ENCODE measurements at places on chromosomes 7 and 10. TPM values are rescaled to one million over a fixed set of nuclear protein-coding genes. Genes with fewer than 3 reads are reported as not detected.

DNA sequence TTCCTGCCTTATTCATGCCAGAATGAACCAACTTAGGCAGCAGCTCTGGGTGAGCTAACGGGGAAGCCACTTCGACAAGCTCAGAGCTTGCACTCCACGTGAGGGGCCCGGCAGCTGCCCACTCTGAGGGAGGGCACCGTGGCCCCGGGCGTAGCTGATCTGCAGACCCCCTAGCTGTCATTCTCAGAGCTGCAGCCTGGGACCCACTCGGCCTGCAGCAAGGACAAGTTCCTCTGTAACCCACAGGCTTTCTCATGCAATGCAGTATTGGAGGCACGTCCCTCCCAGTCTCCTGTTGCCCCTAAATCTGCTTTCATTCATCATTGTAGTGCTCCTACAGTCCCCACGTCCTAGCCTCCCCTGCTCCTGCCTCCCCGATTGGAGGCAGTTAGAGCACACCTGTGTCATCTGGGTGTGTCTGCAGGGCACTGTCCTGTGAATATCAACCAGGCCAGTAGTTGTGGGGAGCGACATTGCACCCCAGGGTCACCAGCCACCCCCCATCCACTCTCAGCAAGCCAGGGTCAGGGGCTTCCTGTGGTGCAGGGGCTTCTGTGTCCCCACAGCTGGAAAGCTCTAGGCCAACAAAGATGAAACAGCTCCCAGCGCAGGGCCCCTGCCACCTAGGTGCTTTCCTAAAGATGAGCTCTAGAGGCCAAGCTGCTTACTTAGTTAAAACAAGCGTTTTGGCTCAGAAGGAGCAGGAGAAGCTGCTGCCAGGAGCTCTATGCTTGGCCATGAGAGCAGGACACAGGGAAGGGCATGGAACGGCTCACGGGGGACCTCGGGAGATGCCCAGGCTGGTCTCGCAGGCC lies 333.6 kb downstream of the ADARB2 start:
- no peak for DNase-seq

DNA sequence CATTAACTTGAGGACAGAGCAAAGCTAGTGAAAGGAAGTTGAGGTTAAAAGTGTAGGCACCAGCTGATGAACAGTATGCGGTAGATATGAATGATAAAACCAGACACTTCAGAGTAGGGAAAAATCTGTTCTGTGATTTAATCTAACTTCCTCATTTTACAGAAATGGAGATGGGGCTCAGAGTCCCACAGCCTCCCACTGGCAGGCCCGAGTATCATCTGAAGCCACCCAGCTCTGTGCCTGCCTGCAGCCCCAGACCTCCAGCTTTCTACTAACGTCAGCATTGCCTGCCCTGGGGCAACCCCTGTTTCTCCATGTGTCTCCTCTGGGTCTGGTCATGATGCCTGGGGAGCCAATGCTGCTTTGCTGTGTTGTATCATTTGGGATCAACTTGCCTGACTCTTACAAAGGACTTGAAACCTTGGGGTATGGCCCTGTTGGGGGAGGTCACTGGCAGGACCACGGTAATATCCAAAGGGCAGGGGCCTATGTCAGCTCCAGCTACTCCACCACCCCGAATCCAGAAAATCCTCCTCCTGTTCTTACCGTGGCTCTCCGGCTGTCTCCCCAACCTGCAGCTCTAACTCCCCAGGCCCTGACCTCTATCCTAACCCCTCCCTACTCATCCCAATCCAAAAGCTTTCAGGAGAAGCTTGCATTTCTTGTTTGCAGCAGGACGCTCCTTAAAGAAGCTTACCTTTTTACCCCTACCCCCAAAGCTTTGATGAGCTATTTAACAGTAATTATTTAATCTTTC lies 56.2 kb upstream of the NPY start:
- DNase-seq = no peak

DNA sequence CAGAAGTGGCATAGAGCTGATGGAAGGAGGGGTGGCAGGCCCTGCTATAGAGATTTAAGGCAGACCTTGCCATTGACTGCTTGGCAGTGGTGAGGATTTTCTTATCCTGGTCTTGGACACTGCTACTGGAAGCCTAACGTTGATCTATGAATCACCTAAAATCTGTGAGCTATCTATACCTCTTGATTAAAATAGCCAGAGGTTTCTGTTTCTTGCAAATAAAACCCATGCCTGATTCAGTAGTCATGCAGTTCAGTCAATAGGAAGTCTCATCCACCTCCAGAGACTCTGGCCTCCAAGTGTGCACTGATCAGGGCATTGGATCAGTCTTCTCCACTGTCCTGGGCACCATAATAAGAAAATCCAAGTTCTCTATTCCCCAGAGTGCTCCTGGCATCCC lies 286.5 kb downstream of the PTEN start:
- no peak for DNase-seq

DNA sequence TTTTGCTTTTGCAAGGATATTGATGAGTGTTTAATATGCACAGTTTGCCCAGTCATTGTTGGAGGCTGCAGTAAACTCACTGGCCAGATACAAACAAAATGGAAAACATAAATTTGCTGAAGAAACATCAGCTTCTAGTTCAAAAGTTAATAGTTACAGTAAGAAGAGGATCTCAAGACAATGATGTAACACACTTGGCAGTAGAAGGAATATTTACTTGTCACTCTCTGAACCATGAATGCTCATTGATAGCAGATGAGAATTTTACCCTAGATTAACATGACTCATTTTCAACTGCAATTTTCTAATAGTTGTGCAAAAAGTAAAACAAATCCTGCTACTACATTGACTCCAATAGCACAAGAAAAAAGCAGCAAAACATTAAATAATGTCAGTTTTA lies 47.7 kb downstream of the VWC2 start:
- DNase-seq = no peak

DNA sequence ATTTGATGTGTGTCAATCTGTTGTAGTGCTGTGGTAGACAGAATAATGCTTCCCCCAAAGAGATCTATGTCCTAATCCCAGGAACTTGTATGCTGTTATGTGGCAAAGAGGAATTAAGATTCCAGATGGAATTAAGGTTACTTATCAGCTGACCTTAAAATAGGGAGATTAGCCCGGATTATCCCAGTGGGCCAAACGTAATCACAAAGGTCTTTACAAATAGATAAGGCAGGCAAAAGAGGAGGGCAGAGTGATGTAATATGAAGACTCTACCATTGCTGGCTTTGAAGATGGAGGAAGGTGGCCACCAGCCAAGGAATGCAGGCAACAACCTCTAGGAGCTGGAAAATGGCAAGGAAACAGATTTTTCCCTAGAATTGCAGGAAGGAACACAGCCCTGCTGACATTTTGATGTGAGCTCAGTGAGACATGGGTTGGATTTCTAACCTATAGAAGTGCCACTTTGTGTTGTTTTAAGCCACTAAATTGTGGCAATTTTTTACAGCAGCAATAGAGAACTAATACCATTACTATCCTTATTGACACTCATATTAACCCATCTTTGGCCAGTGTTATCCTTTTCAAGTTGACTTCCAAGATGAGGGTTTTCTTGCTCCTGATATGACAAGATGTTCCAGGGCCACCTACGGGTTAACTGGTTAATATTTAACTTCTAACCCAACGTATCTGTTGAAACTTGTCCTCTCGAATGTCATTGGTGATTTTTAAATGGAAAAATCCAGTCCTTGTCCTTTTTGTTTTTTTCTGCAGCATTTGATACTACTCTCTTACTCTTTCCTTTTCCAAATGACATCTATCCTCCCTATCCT lies 29.3 kb downstream of the CYCS start:
- no peak for DNase-seq

DNA sequence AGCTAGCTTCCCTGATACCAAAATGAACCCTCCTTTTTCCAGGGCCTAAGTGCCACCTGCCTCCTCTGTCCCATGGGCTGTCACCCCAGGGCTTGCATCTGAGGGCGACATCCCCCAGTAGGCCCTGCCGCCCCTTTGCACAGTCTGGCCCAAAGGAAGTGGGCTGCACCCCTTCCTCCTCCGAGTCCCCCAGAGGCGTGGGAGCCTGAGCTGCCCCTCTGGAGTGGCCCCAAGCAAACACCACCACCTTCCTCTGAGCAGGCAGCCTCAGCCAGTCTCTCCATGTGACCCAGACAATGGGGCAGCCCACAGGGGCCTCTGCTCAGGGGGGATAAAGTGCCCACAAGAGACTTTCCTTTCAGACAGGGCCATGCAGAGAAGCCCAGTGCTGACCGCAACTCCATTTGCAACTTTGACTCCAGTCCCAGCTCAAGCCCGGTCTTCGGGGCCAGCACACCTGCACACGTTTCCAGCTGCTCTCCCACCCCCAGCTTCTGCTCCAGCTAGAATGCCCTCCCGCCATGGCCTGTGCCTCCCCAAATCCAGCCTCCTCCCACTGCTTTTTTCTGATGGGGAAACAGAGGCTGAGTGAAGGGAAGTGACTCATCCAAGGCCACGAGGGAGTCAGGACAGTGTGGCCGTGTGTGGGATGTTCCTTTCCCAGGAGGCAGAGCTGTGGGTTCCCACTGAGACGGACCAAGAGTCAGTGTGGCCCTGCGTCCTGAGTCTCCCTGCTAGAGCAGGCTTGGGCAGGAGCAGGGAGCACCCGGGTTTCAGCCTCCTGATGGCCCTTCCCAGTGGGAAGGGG lies 111.9 kb downstream of the ZMIZ1 start:
- DNase-seq = no peak

DNA sequence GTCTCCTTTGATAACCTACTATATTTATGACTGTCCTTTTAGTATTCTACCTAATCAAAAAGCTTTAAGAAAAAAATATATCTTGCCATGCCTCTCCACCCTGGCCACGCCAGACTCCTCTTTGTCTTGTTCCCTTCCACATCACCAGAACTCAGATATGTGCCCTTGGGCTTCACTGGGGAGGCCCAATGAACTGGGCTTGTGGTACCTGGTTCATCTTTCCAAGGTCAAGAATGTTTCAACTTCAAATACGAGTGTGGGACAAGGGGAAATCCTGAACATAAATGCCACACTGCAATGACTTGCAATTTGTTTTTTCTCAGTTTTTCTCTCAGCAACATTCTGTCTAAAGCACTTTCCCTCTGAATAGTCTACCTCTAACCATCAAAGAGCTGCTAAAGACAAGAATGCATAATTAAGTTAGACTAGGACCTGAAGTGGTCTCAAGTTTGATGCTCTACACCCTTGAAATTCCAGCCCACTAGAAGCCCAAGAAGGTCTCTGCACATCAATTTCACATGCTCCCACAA lies 9.9 kb downstream of the ERCC6 start:
- DNase-seq = no peak

DNA sequence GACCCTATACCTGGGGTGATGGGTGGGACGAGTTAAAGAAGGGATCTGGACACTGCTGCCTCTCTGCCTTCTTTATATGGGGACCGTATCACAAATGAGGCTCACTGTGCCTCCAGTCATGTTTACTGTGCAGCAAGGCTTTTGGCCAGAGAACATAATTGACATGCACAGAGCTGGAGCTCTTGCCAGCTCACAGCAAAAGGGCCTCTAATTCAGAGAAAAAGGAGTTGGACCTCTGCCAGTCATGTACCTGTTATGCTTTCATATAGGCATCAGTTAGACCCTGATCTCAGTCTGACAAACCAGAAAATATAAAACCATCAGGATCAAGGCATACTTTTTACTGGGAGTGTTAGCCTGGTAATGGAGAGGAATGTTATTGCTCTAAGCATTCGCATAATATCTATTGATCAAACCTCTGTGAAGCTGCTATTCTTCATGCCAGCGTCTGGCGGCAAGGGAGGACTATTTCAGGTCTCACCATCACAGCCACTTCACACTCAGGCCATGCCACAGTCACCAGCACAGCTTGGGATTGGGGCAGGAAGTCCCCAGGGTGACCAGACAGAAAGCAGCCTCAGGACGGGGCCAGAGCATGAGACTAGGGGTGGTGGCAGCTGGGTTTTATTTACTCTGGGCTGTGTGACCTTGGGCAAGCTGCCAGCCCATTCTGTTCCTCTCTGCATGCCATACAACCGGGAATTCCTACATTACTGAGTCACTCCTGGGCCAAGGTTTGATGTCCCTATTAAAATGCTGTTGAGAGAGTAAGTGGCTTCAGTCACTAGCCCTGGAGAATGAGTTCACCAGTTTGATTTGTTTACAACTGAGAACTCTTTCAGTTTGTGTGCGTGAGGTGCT lies 90.1 kb downstream of the NPSR1 start:
- DNase-seq = peak; percentile 30

FRMD4A gene
- 9.9 TPM for total RNA-seq

DNA sequence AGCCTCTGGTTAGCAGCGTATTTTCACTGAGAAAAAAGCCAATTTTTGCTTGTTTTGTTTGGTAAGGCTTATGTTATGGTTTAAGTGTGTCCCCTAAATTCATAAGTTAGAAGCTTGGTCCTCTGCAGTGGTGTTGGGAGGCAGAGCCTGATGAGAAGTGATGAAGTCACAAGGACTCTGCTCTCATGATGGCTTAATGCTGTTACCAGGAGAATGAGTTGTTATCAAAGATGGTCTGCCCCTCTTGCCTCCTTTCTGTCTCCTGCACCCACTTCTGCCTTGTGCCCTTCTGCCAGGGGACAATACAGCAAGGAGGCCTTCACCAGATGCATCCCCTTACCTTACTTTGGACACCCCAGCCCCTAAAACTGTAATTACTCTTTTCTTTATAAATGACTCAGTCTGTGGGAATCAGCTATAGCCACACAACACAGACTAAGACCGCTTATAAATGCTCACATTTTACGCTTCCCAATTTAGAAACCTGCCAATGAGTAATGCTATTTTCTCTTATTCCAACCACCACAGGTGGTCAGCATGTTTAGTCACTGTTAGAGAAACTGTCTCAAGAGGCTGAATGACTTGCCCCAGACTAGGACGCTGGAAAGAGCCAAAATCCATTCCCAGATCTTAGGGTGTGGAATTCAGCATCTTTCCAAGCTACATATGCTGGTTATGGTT lies 6.1 kb upstream of the PKD1L1 start:
- no peak for DNase-seq

DNA sequence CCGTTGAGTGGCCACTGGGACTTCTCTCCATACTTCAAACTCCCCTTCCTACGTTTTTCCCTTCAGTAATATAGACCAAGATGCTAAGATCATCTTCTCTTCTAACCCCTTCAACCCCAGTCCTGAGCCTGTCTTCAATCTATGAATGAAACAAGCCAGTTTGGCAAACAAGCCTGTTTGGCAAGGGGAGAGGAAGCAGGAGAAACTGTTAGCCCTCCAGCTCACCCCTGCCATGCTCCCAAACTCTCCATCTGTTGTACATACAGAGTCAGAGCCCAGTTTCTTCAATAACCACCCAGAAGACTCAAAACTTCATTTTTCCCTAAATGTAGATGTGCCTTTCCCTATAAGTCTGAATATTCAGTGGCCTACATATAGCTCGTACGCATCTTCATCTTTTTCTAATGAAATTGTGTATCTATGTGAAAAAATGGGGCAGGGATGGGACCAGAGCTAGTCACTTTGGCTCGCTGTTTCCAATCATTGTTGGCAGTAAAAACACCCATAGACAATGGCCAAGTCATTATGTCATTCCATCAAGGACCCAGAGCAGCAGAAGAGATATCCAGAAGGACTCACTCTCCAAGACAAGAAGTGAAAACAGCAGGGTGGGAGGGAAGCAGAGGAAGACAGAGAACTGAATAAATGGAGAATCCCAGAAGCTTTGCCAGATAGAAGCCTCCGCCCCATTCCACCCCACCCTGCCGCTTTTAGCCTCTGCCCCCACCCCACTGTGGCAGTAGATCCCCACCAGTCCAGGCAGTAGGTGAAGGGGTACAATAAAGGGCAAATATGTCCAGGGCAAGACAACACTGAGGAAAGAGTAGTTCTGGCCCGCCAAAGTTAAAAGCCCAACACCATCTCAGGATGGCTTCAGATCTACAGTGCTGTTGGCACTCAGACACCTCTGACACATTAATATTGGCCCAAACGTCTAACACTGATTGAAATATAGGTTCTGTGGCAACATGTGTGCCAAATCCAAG lies 87.3 kb downstream of the DOCK4 start:
- no peak for DNase-seq
